T-helper 2 cell (primary cell): ENCODE measurements at places on chromosomes 4 and X.

DNA sequence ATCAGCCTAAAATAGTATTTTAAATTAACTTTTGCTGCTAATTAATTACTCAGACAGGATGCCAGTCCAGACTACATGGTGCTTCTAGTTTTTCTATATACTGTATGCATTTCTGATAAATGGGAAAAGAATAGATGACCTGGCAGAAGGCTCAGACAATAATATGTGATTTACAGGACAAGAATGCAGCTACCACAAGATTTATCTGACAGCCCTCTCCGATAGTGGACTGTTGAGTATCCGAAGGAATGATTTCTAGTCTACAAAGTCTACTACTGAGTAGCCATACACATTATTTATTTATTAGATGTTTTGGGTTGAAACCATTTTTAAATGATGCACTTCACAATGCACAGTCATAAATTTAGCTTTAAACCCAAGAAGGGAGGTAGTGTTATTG lies 212.8 kb downstream of the MAB21L2 start:
- no peak for DNase-seq

GRCh38 chr4:72631296-72631695 lies 62.3 kb upstream of the ADAMTS3 start:
- DNase-seq = no peak

GRCh38 chrX:9606971-9607370 lies 142.1 kb downstream of the TBL1X start:
- no peak for DNase-seq

DNA sequence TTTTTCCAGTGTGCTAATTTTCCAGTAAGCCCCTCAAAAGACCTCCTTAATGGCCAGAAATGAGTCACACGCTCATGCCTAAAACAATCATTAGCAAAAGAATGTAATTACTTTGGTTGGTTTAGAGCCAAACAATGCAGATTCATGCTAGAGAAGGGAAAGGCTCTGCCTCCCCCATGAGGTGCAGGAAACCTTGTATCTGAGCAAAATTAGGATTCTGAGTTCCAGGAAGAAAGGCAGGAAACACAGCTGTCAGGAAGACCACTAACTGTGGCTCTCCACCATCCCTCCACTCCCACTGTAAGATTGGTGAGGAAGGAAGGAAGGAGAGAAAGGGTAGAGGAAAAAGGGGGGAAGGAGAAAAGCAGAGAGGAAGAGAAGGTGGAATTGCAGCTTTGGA lies 104.9 kb upstream of the DHX15 start:
- DNase-seq = no peak

DNA sequence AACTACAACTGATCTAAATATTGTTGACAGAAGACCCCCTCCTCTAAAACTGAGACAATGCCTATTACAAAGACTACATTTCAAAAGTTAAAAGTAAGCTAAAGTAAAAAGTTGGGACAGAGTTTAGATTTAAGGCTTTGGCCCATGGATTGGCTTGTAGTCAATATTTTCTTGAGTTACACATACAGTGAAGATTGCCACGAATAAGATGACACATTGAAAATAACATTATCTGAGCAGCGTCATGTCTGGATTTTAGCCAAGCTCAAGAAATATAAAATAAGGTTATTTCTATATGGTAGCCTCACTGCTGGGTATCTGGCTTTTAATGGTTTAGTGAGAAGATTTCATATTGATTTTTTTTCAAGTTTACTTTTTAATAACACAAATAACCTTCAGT lies 266.2 kb upstream of the LDB2 start:
- DNase-seq = no peak

- DNase-seq = no peak
These were observed 11.8 kb downstream of the NUDT11 start for GRCh38 chrX:51484616-51485015.

DNA sequence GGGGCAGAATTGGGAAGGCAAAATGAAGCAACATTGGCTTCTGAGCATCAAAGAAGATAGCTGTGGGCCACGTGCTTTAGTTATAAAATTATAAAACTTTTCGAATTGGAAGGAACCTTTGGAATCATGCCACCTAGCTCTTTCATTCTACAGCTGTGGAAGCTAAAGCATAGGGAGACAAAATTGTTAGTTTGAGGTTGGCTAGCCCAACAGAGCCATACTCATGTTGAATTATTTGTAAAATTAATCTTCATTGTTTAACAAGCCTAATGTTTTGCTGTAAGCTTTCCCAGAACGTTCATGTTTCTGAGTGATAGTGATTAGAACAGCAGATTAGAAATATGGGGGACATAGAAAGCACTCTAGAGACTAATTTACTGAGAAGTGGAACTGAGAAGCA lies 35.9 kb downstream of the HHIP start:
- no peak for DNase-seq

GRCh38 chr4:57282933-57283310 lies 172.7 kb upstream of the IGFBP7 start:
- DNase-seq = no peak

DNA sequence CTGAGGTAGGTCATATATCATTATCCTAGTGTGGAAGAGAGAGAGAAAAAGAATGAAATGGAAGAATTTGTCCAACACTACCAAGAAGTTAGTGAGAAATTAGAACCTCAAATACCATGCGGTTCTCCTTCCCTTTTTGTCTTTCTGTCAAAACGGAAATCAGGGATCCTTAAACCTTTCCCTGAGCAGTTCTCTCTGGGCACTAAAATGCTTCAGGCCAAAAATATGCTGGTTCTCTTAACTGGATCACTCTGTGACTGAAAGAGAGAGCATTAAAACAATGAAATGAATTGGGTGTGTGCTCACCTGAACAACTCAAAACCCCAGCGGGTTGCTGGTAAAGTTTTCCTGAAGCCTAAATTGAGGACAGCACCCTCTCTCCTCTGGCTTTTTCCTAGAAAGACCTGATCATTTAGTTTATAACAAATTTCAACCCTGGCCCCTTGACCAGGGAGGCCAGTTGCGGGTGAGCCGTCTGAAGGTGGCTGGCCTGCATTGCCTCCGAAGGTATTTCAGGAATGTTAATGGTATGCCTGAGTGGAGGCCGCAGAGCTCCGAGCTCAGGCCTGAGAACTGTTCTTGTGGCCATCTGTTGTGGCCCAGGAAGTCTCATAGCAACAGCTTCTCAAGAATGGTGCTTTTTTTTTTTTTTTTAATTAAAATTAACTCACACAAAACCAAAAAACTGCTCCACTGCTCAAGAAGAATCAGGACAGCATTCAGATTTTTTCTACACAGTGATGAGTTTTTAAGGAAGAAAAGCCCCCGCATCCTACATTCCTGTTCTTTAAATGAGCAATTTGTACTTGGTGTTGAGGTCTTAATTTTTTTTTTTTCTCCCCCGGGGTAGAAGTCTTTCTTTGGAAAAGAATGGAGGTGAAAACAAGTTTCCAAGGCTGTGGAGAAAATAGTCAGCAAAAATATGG lies 155.1 kb downstream of the SHROOM3 start:
- DNase-seq = no peak

DNA sequence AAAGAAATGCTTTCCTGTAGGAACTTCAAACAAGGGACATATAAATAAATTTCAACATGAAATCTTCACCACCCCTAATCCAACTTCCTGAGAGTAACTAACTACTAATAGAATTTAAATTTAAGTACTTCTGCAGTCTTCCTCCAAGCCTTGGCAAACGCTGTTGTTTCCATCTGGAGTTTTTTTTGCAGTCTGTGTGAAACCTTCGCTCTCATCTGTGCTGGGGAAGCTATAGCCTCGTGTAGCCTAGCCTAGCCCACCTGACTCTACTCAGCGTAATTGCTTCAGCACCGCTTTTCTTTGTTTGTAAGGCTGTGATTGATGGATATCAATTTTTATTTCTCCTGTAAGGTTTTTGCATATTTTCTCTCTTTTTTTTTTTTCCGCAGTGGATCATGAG lies 30.9 kb downstream of the STOX2 start:
- no peak for DNase-seq

DNA sequence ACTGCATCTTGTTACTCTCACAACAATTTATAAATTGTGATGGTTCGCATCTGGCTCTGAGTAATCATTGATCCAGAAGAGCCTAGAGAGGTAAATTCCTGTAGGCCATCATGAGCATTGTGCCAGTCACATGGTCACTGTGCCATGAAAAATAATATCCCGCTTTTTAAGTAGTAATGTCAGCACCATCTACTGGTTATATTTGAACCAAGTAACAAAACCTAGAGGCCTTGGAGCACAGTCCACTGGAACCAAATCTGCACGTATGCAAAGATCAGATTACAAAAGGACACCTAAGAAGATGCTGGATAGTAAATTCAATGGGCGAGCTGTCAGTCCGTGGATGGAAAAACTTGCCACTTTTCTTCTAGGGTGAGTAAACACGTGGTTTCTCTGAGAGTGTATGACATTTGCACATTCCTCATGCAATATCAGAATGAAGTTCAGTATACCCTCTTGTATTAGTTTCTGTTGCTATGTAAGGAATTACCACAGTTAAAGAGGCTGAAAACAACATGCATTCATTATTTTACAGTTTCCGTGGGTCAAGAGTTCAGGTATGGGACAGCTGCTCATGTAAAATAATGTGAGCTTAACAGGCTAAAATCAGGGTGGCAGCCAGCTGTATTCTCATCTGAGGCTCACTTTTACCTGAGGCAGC lies 26.8 kb downstream of the FAM114A1 start:
- no peak for DNase-seq

GRCh38 chrX:7146703-7147412 lies 654 bp upstream of the STS start:
- DNase-seq = no peak

GRCh38 chr4:140176735-140177134 lies 22.8 kb upstream of the MAML3 start:
- no peak for DNase-seq

- DNase-seq = no peak
These were observed 2.5 kb upstream of the RS1 start for GRCh38 chrX:18674417-18674787.

GRCh38 chrX:135484641-135485289 lies 35.7 kb upstream of the INTS6L start:
- no peak for DNase-seq

DNA sequence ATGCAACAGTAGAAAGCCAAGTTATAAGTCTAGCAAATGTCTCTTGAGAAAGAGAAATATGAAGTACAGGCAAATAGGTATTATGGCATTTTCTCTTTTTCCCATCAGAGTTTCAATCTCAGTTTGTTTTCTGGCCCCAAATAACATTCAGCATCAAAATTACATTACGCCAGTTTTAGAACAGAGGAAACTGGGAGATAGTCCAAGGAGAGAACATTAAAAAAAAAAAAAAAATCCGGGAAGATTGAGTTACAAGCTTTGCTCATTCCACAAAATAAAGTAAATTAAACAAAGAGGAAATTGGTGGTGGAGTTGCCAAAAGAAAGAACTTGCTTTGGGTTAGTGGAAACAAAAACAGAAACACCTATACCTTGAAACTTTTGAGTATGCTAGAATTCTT lies 50.4 kb upstream of the IL13RA2 start:
- DNase-seq = no peak

GRCh38 chr4:60589425-60589824 lies 610.7 kb upstream of the ADGRL3 start:
- DNase-seq = no peak

GRCh38 chr4:145881989-145882388 lies 56.6 kb downstream of the ZNF827 start:
- no peak for DNase-seq

DNA sequence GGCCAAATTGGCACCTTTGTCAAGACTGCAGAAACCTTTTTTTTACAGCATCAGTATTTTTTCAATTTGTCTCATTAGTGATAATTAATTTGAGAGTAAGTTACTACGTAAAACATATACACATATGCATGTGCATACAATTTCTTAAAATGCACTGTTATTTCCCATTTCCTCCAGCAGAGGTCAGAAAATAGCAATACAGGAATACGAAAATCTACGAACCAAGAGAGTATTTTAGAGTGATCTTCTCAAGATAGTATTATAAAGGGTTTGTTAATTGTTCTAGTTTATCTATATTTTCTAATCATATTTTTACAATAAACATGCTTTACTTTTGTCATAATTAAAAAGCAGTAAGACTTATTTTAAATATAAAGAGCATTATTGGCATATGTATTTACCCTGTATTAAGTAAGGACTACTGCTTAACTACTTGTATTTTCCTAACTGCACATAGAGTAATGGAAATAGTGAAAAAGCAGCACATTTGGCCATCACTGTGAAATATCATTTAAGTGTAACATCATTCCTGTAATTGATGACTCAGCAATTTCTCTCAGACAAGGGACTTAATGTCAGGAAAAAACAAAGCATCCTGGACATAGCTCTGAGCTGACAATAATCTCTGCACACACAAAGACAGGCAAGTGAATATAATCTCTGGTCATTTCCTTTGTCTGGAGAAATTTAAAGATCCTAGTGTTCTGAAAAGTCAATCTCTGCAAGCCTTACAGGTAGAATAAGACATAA lies 45.6 kb downstream of the MAOB start:
- no peak for DNase-seq

DNA sequence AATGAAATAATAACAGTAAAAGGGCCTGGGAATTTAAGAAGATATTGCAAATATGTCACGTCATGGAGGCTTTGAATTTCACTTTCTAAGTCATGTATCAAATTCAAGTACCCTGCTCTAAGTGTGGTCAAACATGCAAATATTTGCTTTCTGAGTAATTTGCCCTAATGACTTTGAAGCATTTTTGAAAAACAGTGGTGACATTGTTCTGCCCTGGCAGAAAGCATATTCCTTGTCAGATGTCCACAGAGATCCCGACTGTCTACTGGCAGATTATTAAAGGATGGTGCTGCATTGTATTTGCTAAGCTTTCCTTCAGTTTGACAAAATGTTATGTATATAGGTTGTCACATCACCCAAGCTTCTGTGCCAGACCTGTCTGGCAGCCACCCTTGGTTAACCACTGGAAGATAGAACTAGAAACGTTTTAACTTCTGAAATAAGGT lies 92.5 kb downstream of the ANK2 start:
- no peak for DNase-seq

- no peak for DNase-seq
These were observed 11.2 kb upstream of the SYTL4 start for GRCh38 chrX:100743009-100743607.

DNA sequence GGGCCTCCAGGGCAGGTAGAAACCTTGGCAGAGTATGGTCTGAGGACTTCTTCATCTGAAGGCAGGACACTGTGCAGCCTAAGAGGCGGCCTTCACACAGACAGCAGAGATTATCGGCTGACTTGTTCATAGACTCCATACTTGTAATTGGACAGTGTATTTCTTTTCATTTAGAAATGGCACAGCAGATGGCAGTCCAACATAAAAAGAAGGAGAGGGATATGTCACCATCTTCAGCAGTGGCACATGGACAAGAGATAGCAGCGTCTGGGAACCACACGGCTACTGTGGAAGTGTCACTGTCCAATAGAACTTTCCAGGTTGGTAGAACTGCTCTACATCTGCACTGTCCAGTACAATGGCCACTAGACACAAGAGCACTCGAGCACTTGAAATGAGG lies 21.7 kb upstream of the GEMIN8 start:
- DNase-seq = no peak
